D721Med (cell line): ENCODE measurements at places on chromosomes 1 and 21.

- DNase-seq: no peak
Measured at GRCh38 chr21:19034041-19034440, 630.5 kb upstream of the TMPRSS15 start.

- DNase-seq: no peak
Measured at GRCh38 chr1:165371588-165372225, 15.2 kb upstream of the LMX1A start.

DNA sequence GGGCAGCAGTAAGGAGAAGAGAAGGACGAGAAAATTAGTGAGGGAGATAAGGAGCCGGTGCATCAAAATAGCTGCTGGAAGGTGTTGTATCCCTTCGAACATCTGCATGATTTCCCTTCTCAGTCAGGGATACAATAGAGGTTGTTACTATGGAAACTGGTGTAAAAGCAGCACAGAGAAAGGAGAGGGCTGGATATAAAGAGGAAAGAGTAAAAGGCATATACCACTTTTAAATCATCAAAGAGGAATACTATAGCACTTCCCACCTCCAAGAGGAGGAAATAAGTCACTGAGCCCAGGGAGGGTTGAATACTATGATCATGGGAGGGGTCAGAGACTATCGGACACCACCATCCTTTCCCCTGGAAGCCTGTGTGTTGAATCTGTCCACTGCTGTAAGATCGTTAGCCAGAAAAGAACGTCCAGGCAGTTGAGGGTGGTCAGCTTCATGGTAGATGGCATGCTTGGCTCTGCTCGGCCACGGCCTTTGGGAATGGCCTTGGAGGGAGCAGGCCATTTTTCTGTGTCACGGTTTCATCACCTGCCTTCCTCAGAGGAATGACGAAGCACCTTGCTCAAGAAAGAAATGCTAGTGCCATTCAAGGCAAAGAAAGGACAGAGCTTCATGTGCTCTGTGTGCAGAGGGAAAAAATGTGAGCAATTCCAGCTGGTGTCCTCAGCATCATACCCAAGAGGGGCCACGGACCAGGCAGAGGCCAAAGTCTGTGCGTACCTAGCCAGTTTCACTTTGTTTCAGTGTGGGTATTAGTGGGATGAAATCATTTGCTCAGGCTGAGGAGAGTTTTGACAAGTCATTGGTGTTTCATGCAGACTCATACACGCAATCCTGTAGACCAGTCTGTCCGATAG, 64.2 kb downstream of the IRF2BP2 start:
- DNase-seq: no peak

DNA sequence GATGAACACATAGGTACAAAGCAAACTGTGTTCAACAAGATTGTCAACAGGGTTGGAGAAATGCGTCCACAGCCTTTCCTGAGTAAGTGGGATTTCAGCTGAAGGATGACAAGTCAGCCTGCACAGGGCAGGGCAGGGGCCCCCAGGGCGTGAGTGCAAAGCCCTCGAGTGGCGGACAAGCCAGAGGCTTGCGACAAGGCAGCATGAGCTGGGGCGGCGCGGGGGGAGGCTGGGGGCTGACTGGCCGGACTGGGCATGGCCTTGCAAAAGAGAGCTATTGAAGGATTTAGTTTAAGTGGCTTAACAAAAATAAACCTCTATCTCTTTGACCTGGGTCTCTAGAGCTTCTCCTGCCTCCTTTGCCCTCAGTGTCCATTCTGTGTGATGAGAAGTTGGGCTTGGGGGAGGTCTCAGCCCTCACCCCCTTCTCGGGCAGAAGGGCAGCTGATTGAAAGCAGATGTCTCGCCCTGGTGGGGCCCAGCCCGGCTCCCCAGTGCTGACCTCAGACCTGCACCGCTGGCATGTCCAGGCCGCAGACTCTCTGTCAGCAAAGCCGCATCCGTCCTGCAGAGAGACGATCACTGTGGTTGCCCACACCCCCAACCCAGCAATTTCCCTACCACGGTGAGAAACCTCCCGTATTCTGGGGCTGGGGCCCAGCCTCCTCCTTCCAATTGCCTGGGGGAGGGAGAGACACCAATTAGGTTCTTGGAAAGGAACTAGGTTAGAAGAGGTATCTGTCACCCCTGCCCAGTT, 24.3 kb upstream of the EPS8L3 start:
- no peak for DNase-seq

DNA sequence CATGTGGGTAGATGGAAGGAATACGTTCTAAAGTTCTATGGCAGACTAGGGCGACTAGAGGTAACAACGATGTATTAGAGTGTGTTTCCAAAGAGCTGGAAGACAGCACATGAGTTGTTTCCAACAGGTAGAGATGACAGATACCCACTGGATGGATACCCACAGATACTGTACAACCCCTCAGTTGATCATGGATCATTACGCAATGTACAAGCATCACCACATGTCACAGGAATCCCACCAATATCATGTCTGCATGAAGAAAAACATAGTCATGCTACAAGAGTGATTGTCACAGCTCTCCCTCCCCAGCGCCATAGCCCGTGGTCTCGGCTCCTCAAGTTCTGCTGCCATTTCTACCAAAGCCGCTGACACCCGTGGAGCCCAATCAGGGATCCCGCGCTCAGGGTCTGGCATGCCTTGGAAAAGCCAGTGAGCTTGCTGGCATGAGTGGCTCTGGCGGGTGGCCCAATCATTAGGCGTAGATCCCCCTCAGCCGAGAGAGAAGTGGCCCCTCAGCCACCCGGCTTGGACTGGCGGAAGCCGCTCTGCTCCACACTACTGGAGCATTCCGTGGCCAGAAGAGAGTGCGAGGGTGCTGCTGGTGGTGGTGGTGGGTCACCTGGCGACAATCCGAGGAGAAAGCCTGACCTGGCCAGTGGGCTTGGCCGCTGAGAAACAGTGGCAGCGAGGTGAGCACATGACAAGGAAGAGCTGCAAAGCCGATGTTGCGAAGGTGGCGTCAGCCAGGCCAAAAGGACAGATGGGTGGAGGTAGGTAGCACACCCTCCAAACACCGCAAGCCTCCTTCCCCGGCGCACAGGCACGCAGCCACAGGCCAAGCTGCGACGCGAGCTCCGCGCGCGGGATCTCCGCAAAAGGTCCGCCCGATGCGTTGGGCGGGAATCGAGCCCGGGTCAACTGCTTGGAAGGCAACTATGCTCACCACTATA, 65.7 kb upstream of the FCGR2A start:
- DNase-seq: peak; percentile 33

GRCh38 chr1:156418416-156419070, 49.5 kb downstream of the RHBG start:
- no peak for DNase-seq

DNA sequence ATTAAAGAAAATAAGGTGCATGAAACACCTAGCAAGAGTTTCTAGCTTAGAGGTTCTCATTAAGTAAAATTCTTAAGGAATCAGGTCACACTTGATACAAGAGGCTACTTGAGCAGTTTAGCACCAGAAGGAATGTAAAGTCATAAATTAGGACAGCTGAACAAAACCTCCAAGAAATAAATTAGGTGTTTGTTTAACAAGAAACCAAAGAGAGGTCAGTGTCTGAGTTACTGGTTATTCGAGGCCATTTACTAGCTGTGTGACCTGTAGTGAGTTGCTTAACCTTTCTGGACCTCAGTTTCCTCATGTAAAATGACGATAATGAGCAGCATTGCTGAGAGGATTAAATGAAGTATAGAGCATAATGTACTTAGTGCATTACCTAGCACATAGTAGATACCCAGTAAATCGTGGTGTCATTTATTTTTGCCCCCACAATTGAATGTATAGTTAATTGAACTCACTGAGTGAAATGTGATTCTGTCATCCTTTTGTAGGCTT, 908 bp upstream of the ELK4 start:
- no peak for DNase-seq

DNA sequence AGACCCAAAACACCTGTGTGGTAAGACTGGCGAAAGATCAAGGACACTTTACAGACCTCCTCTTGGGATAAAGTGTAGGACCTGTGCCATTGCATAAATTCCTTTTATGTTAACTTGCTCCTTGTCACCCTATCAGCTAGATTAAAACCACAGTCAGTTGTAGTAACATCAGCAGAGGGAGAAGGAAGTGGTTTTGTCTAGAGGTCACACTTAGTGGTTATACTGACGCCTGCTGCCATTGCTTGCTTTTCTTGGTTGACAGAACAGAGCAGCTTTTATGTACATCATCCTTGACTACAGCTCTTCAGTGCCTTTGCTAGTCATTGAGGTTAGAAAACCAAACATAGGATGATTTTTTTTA, 101.4 kb downstream of the PBX1 start:
- no peak for DNase-seq

DNA sequence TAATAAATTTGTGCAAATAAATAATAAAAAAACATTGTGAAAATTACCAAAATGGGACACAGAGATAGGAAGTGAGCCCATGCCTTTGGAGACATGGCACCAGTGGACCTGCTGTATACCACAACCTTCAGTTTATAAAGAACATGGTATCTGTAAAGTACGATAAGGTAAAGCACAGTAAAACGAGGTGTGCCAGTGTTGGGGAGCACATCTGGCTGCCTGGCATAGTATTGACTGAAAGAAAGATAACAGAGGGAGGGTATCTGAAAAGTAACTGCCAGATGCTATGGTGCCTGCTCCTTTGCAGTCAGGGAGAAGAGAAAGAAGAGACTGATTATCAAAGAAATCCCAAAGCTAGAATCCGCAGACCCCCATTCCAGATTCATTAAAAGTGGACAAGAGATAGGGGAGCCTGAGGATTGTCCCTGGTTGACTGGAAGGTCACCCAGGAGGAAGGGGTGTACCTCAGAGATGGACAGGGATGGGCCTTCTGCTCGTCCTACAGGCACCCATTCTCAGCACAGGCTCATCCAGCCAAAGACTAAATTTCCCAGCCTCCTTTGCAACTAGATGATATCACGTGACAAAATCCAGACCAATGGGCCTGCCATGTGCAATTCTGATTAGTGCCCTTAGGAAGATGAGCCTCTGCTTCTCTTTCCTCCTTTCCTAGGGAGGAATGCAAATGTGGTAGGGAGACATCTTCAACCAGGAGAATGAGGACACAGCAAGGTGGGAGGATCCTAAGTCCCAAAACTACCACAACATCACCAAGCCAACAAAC, 12.9 kb upstream of the ETS2 start:
- no peak for DNase-seq

DNA sequence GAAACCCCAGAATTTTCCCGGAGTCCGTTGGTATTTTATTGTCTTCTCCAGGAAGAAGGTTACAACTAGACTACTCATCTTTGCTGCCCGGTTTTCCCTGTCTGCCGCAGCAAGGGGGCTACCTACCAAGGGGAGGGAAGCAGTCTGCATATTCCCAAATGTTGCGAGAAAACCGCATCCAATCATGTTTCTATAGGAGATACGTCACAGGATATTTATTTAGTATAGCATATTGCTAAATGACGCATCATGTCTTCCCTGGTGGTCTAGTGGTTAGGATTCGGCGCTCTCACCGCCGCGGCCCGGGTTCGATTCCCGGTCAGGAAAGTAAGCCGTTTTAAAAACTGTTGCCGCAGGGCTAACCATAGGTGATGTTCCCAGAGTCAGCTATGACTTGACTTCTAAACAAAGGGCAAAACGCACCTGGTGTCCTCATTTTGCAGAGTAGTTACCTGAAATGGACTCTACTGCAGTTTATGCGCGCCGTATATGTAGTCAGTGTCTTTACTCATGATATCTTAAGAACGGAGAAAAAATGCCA, 15.2 kb upstream of the ZNF692 start:
- DNase-seq: no peak

GRCh38 chr1:107879927-107880326, 85.1 kb downstream of the VAV3 start:
- no peak for DNase-seq

- DNase-seq: no peak
Measured at GRCh38 chr1:68231627-68232288, 565 bp downstream of the WLS start.

GRCh38 chr1:45508295-45509151, 8.4 kb downstream of the MMACHC start:
- no peak for DNase-seq

DNA sequence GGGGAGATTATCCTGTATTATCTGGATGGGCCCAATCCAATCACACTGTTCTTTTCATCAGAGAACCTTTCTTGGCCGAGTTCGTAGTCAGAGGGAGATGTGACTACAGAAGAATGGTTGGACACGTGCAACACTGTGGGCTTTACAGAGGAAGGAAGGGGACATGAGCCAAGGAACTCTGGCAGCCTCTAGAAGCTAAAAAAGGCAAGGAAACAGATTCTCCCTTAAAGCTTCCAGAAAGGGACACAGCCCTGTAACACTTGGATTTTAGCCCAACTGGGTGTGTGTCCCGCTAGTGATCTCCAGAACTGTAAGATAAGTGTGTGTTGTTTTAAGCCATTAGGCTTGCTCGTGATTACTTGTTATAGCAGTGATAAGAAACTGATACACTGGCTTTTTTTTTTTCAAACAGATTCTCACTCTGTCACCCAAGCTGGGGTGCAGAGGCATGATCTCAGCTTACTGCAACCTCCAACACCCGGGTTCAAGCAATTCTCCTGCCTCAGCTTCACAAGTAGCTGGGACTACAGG, 53.9 kb upstream of the FBXO28 start:
- no peak for DNase-seq
